Tongue (tissue), 3 donors: ENCODE measurements at places on chromosomes 16 and 17.

DNA sequence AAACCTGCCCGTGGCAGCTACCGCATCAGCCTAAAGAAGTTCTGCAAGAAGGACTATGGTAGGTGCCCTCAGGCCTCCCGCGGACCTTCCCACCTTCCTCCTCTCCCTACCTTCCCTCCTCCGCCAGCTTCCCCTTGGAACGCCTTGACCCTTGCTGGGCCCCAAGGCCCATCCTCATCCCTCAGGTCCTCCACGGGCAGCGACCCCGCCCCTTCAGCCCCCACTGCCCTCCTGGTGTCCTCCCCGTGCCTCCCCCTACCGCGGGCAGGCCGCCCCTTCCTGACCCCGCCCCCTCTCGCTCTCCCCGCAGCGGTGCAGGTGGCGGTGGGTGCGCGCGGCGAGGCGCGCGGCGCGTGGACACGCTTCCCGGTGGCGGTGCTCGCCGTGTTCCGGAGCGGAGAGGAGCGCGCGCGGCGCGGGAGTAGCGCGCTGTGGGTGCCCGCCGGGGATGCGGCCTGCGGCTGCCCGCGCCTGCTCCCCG is 1.4 kb upstream of the TBC1D24 start:
- no peak for DNase-seq

- no peak for DNase-seq
These were observed 14.7 kb upstream of the ODF4 start for GRCh38 chr17:8324923-8325322.

DNA sequence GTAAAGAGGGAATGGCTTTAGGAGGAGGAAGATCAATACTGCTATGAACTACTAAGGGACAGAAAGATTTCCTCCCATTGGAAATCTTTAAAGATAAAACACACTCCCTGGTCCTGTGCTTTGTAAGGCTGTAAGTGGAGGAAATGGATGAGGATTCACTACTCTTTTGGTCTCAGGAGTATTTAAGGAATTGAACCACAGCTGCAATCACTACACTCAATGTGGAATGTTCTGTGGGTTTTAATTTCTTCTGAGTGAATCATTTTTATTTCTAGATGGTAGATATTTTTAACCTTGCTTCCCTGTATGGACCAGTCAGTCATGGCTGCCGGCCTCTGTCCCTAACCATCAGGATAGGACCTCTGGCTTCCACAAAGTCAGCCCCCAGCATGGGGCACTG is 65.6 kb downstream of the SDR42E1 start:
- no peak for DNase-seq

DNA sequence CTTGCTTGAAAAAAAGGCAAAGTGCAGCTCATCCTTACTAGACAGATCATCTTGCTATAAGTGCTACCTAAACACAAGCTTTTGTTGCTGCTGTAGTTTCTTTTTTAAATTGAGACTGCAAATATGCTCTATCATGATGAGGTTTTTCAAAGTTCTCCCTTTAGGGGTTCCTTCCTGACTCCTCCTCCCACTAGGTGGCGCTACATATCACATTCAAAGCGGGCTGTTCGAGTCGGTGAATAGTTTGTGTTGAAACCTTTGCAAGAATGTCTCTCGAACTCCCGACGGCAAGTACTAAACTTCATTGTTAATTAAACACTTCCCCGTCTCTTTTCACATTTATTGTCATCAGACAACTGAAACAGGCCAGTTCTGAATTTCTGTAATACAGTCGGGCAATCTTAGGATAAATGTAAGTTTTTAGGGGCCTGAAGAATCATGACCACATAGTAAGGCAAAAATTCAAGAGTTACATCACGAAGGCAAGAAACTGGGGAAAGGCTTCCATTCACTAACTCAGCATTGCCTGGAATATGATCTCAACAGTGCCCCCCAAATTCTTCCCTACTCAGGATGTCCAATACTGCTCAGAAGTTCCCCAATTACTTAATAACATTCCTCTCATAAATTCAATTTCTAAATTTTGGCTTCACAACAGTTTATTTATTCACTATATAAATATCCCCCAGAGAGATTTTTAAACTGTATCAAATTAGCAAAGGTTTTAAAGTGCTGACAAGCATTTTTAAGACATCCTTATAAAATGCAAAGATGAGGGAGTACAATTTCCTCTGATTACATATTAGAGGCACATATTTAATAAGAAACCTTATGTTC is 6.7 kb downstream of the HS3ST3A1 start:
- peak; percentile 95 for DNase-seq

DNA sequence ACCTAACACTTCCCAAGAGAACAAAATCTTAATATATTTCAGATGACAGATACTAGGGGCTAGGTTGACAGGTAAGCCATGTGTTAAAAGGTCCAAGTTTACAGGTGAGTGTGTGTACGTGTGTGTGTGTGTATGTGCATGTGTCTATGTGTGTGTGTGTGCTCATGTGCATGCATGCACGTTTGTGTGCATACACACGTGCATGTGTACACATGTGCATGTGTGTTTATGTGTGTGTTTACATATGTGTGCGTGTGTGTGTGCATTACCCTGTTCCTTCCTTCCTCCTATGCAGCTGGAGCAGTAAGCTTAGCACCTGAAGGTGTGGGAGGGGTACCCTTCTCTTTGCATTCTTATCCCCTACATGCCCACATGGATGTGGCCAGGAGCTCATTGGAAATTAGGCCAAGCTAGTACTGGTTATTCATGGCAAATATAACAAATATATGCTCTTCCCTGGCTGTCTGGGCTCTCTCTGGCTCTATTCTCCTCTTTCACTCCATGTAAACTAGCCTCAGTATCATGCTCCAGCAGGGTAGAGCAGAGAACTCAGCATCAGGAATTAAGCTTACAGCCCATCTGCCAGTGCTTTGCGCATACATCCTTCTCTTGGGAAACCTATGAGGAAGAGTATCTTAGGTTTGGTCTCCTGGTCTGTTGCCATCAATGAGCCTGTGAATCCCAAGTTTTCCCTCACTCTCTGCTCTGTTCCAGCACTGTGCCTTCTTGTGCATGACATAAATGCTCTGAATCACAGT is 258.0 kb upstream of the MYOCD start:
- DNase-seq, result no peak

- DNase-seq, result no peak
These were observed 236.7 kb upstream of the TOX3 start for GRCh38 chr16:52783616-52784015.

GRCh38 chr16:81163671-81164070 is 67.5 kb upstream of the GCSH start:
- DNase-seq, result no peak

GRCh38 chr17:57125866-57126265 is 40.8 kb downstream of the AKAP1 start:
- DNase-seq, result peak; percentile 50

GRCh38 chr17:79702550-79703236 is 28.1 kb upstream of the ENPP7 start:
- DNase-seq, result no peak

GRCh38 chr16:12252616-12253015 is 276.1 kb downstream of the SNX29 start:
- DNase-seq, result peak; percentile 95

DNA sequence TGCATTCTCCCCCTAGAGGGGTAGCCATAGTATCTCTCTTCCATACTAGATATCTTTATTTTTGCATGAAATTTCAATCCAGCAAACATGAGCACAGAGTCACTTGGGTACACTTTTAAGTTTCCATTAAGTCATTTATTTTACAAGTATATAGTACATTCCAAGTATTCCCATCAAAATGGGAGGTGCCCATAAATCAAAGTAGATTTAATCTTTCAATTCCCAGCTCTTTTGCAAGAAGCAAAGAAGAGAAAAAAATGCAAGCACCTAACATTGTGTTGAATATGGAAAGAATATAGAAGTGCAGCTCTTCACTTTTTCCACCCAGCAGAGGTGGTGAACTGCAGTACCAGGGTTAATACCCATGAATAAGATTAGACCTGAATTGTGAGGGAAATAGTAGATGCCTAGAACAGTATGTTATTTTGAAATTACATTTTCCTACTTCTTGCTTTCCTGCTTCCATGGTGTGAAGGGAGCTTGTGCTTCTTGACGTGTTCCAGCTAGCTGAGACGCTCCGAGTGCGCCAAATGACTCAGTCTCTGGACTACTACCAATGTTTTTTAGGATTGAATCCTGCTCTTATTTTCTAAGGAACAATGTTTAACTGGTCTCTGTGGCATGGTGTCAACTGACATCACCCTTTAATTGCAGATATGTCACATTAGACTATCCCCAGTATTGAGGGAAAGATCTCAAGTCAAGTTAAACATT is 151.1 kb upstream of the MAF start:
- DNase-seq, result peak; percentile 84

- no peak for DNase-seq
These were observed 10.0 kb downstream of the TRPV3 start for GRCh38 chr17:3547628-3548027.
